ENCODE measurements at places on chromosomes 16 and 17.

DNA sequence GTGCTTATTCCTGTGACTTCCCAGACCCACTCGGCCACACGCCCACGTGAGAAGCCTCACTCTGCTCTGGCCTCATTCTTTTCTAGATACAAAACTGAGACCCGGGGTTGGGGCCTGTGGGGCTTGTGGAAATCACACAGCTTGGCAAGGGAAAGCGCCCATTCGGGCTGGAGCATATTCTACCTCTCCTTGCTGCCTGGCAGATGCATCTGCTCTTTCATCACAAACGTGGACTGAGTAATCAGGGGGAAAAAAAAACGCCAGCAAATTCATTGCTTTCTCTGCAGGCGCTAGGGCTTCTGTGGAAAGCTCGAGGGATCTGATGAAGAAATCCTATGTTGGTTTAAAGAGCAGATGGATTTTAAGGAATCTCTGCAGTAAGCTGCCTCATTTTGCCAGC, 44.4 kb downstream of the DNAH9 start:
- DNase-seq: no peak

DNA sequence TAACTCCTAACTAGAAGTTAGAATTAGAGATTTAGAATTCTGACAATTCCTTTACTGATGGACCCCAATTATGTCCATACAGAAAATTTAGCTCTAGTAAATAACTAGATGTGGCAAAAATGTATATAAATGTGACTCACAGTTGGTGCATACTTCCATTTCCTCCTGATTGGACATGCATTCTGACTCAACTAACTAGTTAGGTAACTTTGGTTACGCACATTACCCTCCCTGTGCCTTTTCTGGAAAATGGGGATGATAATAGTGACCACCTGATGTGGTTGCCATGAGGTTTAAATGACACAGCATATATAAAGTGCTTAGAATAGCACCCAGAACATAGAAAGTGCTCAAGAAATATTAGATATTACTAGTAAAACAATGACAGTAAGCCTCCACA, 550.0 kb upstream of the SALL1 start:
- no peak for DNase-seq

- DNase-seq: no peak
Observed at GRCh38 chr17:42467889-42468288, 9.2 kb downstream of the ATP6V0A1 start.

DNA sequence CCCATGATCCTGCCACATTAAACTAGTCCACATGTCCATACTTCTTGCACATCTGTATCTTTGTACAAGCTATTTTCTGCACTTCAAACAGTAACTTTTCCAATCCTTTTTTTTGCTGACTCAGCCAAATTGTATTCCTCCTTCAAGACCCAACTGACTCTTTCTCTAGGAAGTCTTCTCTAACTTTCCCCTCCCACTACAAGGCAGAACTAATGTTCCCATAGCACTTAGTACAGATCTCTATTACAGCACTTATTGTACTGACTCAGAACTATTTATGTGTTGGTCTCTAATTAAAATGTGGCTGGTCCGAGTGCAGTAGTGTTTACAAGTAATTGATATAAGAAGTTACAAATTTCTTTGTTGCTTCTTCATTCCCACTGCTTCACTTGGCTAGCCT, 8.2 kb downstream of the FAM222B start:
- no peak for DNase-seq

DNA sequence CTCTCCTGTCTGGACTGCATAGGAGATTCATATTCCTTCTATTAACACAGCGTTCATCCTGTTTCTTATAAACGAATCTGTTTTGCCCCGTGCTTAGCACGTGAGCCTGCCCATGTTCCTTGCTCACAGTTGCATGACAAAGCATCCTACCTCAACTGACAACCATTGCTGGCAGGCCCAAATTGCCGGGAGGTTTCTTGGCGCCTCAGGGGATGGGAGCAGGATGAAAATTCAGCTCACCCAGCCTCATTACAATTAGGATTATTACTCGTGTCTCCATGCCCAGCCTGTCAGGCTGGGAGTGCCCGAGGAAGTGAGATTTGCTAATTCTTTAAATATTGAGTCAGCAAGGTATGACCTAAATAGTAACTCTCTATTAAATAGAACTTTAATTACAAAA, 36.7 kb upstream of the HELZ start:
- no peak for DNase-seq

DNA sequence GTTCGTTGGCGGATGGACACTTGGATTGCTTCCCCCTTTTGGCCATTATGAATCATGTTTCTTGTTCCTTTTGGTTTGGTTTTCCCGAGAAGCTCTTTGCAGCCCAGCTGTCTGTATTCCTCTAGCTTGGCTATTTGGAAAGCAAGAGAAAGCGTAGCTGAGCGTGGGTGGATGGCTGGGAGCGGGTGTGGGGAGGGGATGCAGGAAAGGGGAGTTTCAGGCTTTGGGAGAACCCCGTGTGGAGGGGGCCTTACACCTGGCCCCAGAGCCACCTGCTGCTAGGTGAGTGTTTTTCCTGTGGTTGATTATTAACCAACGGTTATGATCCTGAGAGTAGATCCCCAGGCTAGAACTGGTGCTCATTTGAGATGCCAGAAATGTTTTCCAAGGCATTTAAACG, 103.7 kb downstream of the RAP1GAP2 start:
- DNase-seq: no peak
